Inflammatory macrophage treated with lipopolysaccharide for 4 hours (primary cell): ENCODE measurements at places on chromosomes 2 and 18.
A peak's percentile ranks its signal among the peaks of the same experiment; 100 is the strongest.

DNA sequence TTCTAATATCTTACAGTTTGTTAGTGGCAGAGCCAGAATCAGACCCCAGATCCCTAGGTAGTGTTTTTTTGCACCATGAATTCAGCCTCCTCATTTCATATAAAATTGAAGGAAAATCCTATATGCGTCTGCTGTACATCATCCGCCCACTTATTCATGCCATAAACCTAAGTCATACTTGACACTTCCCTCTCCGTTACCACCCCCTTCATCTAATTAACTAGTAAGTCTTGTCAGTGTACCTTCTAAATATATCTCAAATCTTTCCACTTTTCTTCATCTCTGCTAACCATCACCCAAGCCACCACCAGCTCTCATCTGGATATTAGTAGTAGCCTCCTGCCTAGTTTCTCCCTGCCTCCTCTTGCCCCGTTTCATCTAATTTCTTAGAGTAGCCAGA lies 248.7 kb upstream of the SIX3 start:
- no peak for DNase-seq

GRCh38 chr2:168526641-168527040 lies 70.6 kb downstream of the CERS6 start:
- no peak for DNase-seq

- no peak for DNase-seq
Observed at GRCh38 chr2:178205853-178206521, 11.7 kb downstream of the OSBPL6 start.

DNA sequence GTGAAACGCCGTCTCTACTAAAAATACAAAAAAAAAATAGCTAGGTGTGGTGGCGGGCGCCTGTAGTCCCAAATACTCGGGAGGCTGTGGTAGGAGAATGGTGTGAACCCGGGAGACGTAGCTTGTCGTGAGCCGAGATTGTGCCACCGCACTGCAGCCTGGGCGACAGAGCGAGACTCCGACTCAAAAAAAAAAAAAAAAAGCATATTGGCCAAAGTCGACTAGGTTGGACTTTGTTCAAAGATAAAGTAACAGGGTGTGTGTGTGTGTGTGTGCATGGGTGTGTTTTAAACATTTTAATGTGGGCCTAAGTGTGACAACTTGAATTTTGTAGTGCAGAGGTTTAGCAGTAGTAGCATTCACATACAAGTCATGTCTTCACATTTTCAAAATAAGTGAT lies 11.7 kb downstream of the GEMIN6 start:
- DNase-seq, result no peak

- DNase-seq, result no peak
Observed at GRCh38 chr2:37541516-37541915, 129.9 kb downstream of the CDC42EP3 start.

GRCh38 chr2:231423176-231423575 lies 27.7 kb downstream of the B3GNT7 start:
- no peak for DNase-seq

DNA sequence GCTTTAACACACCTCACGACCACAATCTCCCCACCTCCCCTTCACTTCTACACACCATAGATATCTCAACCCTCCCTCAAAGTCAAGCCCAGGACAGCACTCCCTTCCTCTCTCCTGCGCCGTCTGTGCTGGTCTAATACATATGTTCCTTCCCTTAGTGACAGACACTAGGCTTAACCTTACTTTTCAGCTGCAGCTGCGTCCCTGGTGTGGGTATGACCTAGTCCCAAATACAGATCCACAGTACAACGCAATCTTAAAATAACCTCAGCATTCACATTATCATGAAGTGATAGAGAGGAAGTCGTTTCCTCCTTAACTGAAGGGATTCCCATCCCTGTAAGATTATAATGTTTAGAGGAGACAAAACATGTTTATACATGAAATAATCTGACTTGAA lies 192.7 kb upstream of the TANK start:
- DNase-seq, result no peak

GRCh38 chr2:31366733-31367132 lies 47.8 kb downstream of the XDH start:
- DNase-seq, result no peak

DNA sequence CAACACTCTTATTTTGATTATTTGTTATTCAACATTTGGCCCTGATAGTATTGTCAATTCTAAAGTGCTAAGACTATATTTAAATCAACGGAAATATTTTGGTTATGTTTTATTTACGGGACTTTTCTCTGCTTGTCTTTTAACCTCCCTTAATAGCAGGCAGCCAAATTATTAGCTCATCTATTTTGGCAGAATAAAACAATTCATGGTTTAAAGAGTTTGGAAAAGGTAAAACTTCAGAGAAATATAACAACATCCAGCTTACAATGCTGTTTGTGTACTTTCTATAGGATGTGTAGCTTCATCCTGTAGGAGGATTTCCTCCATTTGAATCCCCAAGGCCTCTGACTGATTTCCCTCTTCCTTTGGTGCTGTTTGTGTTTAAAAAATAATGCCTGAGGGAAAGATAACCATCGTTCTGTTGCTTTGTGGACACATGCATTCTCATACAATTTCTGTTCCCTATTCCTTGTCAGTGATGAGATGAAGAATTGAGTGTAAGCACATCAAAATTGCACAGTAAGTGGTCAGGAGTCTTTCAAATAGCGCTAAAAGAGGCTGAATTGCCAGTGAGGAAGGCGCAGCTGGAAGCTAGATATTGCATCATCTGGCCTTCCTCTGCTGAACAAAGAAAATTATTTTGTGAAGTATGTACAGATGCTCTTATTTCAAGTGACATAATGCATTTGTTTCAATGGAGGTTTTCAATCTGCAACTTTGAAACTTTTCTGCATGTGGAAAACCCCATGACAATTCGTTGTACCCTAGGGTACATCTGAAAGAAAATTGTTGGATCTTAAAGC lies 80.3 kb downstream of the CD28 start:
- peak; percentile 88 for DNase-seq

DNA sequence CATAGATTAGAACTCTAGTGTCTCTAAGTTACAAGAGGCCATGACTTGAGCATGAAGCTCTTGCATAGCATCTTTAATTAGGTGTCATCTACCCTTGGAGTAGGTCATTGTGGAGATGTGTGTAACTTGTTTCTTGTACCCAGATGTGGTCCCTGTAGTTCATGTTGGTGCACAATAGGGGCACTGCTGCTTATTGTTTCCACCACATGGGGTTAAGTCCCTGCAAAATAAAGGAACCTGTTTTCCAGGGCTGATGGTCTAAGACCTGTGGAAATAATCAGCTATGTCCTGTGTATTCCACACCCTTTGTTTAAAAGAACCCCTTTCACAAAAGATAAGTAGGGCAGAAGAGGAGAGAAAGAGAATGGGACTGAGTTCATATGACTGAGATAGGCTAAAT lies 28.6 kb downstream of the ASXL3 start:
- no peak for DNase-seq

GRCh38 chr2:54360055-54360792 lies 95.9 kb upstream of the SPTBN1 start:
- DNase-seq, result no peak

- no peak for DNase-seq
Observed at GRCh38 chr2:167253025-167253424, 364.7 kb downstream of the XIRP2 start.

DNA sequence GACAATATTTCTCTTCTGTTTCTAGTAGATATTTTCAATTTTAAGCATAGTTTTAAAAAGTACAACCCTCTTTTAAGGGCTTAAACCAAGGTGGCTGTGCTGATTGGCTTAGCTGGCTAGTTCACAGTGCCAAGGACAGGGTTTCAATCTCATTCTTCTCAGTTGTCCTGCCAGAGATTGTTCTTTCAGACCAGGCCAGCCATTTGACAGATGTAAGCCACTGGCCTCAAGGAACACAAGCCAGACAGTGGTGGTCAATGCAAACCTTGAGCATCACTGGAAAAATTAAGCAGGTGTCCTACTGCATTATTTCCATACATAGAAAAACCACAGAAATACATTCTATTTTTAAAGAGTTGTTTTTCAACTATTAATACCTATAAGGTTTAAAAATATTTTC lies 5.9 kb downstream of the RNF103 start:
- DNase-seq, result no peak

DNA sequence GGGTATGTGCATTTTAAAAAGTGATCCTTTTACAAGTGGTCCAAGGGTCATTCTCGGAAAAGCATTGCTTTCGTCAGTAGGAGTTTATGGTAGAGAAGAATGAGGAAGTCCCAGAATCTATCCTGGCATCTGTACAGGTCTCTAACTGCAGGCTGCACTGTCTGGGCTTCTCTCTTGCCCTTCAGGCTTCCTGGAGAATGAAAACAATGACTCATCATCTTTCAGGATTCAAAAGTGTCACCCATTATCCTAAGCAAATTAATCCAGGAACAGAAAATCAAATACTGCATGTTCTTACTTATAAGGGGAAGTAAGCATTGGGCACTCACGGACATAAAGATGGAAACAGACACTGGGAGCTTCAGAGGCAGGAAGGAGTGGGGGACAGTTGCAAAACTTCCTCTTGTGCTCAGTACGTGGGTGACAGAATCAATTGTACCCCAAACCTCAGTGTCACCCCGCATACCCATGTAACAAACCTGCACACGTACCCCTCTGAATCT lies 60.2 kb upstream of the TXNDC2 start:
- peak; percentile 92 for DNase-seq

GRCh38 chr2:105038383-105039061 lies 653 bp downstream of the MRPS9 start:
- no peak for DNase-seq

GRCh38 chr2:10590742-10591141 lies 99.0 kb downstream of the NOL10 start:
- DNase-seq, result no peak

DNA sequence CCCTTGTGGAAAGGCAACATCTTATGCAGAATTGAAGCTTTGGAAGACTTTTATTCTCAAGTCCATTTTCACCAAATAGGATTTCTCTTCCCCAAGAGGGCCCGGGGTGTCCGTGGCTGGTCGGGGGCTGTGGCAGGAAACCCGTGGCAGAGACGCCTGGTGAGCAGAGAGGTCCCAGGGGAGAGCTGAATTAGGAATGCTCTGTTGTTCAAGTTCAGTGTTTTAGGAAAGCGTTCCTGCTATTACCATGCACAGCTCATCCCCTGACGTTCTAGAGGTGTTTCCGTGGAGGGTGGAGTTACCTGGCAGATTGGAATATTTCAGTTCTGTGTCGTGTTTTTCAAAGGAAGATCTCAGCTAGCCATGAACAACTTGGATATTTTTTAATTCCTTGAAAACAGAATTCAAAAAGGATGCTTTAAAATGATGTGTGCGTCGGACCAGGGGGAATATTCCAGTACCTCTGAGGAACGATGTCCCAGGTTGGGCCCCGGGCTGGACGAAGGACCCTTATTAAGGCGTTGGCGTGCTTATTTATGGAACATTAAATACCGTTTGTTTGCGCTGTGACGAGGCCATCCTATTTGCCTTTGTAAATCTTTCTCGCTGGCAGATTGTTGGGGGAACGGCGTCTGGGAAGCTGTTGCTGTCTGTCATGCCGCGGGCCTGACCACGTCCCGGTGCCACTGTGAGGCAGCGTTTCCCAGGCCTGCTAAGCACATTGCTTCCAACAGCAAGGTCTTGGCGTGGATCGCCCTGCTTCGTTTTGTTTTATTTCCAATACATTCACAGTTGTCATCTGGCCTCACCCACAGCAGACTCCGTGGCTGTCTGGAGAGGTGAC lies 8.2 kb downstream of the NFATC1 start:
- DNase-seq, result no peak

DNA sequence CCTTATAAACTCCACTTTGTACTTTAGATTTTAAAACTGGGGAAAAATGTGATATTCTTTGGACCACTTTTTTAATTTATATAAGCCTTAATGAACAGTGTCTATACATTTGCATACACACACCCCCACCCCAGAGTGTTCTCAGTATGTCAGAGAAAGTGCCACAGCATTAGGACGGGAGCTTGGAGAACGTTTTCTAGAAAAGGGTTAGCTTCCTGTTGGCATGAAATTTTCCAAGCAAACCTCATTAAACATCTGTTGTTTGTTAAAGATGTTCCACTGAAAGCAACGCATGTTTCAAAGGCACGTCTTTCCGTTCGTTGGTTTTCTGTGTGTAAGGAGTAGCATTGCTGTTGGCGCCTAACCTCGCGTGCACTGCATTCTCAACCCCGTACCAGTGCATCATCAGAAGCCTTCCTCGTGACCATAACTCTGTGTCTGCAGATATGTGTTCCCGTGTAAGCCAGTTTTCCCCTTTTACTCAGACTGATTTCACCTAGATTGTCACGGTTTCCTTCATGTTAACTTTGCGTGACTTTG lies 228.5 kb downstream of the ALPK2 start:
- no peak for DNase-seq

DNA sequence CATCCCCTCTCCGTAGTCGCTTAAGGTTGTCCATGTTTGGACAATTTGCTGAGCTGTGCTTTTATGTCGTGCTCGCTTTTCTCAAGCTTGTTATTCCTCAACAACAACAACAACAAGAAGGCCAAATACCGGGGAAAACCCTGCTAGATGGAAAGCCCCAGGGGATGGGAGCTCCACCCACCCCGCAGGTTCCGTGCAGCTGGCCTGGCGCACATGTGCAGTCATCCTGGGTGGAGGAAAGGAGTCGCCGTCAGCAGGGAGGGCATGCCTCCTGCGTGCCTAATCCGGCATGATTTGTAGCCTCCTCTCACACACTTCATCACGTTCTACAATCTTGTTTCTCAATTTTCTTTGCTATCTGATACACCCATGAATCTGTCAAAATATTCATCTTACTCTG lies 87.4 kb upstream of the SALL3 start:
- DNase-seq, result no peak

- no peak for DNase-seq
Observed at GRCh38 chr2:48312126-48312525, 217.8 kb upstream of the STON1 start.

DNA sequence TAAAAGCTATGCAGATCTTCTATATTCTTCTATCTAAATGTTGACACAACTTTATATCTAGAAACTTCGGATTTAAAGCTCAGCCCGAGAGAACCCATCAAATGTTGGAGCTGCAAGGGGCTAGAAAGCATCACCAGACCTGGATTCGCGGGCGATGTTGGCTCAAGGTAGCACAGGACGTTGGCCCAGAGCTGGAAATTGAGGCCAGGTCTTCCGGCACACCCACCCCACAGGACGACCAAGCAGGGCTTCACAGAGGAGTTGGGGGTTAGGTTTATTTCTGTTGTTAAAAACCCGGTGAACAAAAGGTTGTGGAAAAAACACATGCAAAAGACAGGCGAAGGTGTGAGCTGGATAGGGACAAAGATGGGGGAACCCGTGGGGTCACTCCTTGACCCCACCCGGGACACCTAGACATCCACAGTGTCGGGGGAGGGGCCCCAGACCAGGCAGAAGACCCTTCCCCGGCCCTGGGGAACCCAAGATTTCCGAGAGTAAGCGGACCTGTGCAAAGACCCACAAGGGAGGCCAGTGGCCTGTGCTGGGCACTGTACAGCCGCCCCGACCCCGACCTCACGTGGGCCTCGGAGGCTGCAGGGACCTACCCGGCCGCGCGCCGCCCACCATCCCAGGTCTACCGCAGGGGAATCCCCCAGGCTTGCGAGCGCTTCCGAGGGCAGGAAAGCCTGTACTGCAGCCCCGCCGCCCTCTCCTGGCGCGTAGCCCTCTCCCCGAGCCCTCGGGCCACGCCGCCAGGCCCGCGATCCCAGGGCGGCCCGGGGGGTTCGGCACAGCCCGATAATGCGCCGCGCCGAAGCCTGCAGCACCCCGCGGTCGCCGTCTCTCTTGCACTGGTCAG lies 1.8 kb upstream of the AGBL5 start:
- DNase-seq, result peak; percentile 45

- no peak for DNase-seq
Observed at GRCh38 chr2:32383858-32384257, 27.0 kb downstream of the BIRC6 start.
